ENCODE measurements at places on chromosomes 2 and 18.

- DNase-seq = peak; percentile 90
Measured at GRCh38 chr2:25257032-25257552, 84.6 kb downstream of the DNMT3A start.

DNA sequence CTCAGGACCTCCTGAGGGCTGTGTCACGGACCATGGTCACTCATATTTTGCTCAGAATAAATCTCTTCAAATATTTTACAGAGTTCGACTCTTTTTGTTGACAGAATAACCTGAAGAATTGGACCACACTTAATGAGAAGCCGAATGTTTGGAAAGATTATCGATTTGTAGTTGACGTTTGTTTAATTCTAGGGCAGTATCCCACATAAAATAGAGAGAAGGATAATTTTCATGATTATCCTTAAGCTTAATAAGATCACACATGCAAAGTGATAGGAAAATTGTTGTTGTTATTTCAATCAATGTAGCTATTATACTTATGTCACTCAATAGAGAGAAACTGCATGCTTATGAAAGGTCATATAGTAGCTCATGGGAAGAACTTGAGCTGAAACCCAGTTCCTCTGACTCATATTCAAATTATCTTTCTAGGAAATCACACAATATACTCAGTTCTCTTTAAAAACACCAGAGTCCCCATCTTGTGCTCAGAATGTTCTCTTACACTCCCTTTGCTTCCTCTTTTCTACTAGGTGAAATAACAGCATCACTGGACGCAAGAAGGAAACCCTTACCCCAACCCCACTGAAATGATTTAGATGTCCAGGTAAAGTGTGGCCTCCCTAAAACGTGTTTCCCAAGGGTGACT lies 982.1 kb downstream of the TSN start:
- DNase-seq = no peak

DNA sequence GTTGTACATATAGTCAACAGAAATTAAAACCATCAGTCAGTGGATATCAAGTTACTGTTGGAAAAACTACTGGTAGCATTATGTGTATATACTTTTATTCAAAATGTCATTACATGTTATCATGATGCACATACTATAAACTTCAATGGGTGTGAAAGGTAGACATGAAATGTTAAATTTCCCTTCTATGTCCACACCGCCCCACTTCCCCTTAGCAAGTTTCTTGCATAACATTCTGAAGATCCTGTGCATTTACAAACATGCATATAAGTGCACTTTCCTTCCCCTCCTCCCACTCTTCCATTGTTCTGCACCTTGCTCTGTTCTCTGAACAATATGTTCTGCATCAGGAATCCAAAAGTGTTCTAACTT lies 16.6 kb upstream of the HK2 start:
- DNase-seq = no peak

GRCh38 chr2:152594022-152594766 lies 123.1 kb downstream of the PRPF40A start:
- DNase-seq = no peak

GRCh38 chr18:76546088-76546435 lies 51.0 kb upstream of the ZNF516 start:
- DNase-seq = no peak

- DNase-seq = peak; percentile 18
Measured at GRCh38 chr2:60554646-60555065, 1.2 kb upstream of the BCL11A start.

GRCh38 chr2:5368263-5368662 lies 323.9 kb upstream of the SOX11 start:
- DNase-seq = no peak
